Suprapubic skin (tissue), 4 donors: ENCODE measurements at places on chromosomes 7 and 10. TPM values are rescaled to one million over a fixed set of nuclear protein-coding genes. Genes with fewer than 3 reads are reported as not detected.

GRM8 gene
- total RNA-seq = not detected

GRCh38 chr7:43353902-43354301 is 229.0 kb upstream of the STK17A start:
- no peak for DNase-seq

DNA sequence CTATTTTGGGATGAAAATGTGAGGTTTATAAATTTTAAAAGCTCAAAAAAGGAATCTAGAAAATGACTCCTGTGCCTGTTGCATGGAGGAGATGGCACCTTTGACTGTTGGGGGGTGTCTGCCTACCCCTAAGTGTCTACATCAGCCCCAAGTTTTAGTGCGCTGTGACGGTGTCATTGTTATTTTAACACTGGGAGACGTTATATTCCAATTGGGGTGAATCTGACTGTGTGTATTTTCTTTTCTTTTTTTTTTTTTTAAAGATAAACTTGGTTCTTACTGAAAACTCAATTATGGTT is 517 bp downstream of the SRGN start:
- DNase-seq = no peak

- DNase-seq = no peak
These were observed 731.6 kb upstream of the ANKRD30A start for GRCh38 chr10:36393801-36394200.

DNA sequence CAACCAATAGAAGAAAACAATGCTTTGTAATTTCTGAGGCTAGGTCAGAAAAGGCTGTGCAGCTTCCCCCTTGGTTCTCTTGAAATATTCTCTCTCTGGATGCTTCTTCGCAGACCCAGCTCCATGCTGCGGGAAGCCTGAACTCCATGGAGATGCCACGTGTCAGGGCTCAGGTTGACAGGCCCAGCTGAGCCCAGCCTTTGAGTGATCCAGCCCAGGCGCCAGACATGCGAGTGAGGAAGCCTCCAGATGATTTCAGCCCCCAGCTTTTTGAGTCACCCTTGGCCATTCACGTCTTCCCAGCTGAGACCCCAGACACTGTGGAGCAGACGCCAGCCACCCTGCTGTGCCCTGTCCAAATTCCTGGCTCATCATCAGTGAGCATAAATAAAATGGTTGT is 378.4 kb upstream of the NRP1 start:
- no peak for DNase-seq

DNA sequence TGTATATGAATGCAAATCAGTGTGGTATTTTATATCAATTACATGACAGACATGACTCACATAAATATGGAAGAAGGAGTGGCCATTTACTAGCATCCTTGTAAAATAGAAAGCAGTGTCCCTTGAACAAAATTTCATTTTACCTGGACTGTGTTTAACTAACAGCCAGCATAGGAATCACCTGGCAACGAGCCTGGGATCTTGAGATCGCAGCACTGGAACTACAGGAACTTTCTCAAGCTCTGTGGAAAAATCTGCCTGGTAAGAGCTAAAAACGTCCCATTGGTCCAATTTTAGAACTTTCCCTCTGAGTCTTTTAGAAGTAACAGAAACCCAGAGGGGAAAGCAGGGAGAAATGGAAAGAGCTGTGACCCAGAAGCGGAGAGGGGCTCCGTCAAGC is 68.9 kb upstream of the AMPH start:
- DNase-seq = no peak

- no peak for DNase-seq
These were observed 1.2 kb upstream of the PLCE1 start for GRCh38 chr10:93992400-93993030.

GRCh38 chr10:111370101-111370500 is 293.3 kb downstream of the ADRA2A start:
- no peak for DNase-seq

DNA sequence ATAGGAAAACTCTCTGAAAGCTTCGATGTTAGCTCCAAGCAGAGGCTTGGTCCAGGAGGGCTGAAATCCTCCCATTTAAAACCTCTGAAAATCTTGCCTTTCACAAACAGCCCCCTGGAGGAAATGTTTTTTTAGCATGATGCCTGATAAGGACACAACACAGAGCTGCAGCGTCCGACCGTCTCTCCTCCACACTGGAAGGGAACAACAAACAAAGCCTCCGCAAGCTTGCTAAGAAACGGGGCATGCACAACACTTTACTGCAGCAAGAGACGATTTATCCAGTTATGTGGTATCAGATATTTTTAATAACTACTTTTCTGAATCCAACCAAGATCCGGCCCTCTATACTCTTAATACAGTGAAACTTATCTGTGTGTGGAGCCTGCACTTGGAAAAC is 182.3 kb downstream of the PTPRN2 start:
- no peak for DNase-seq
